Metanephros (tissue), 2 donors: ENCODE measurements at places on chromosomes 2 and 18. TPM values are rescaled to one million over a fixed set of nuclear protein-coding genes. Genes with fewer than 3 reads are reported as not detected.

The SLC5A7 gene
- total RNA-seq: 0.53 TPM

The LYG1 gene
- total RNA-seq: 1.1 TPM

The HOXD9 gene
- total RNA-seq: 50.0 TPM

The HRH4 gene
- total RNA-seq: 0.23 TPM

The TRAPPC12 gene
- total RNA-seq: 127 TPM

The CAD gene
- 52.7 TPM for total RNA-seq

The ZNF385B gene
- 3.6 TPM for total RNA-seq

The PXDN gene
- total RNA-seq: 210 TPM

The RPL37A gene
- 3,792 TPM for total RNA-seq

The C2orf80 gene
- not detected for total RNA-seq

The CHRND gene
- total RNA-seq: 5.5 TPM

The CD8B2 gene
- 0.06 TPM for total RNA-seq

The ANKRD53 gene
- total RNA-seq: 0.41 TPM

The ANKAR gene
- 23.4 TPM for total RNA-seq

The INPP5D gene
- 23.4 TPM for total RNA-seq

The RDH14 gene
- 28.8 TPM for total RNA-seq

The UGT1A5 gene
- not detected for total RNA-seq

The SERPINB2 gene
- total RNA-seq: 0.99 TPM

The TMEM169 gene
- 4.3 TPM for total RNA-seq

The FABP1 gene
- 1.1 TPM for total RNA-seq

The KCNG2 gene
- total RNA-seq: 1.4 TPM

The CRYGC gene
- not detected for total RNA-seq

The MC2R gene
- total RNA-seq: not detected

The ZSCAN30 gene
- total RNA-seq: 29.4 TPM
